NCI-H510A (cell line): ENCODE measurements at places on chromosomes 5 and 9.

GRCh38 chr5:61840361-61840760 is 465.6 kb upstream of the KIF2A start:
- DNase-seq = no peak

GRCh38 chr9:69801989-69802388 is 18.6 kb upstream of the CFAP95 start:
- no peak for DNase-seq

GRCh38 chr5:76153271-76153670 is 70.1 kb downstream of the SV2C start:
- no peak for DNase-seq

DNA sequence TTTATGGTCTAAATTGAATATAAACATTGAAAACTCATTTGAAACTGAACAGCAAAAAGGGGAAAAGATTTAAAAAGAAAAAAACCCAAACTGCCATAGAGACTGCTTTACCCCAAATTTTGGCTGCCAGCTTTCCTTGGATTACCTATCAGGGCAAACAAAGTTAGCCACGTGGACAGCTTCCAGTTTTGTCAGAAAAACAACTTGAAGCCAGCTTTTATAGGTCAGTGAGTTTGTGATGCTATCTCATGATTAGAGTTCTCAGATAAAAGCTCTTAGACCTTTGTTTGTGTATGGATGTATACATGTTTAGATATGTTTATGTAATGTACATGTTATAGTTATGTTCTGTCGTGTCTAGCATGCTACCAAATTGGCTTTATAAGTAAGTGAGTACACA is 16.1 kb downstream of the FBP2 start:
- DNase-seq = no peak

DNA sequence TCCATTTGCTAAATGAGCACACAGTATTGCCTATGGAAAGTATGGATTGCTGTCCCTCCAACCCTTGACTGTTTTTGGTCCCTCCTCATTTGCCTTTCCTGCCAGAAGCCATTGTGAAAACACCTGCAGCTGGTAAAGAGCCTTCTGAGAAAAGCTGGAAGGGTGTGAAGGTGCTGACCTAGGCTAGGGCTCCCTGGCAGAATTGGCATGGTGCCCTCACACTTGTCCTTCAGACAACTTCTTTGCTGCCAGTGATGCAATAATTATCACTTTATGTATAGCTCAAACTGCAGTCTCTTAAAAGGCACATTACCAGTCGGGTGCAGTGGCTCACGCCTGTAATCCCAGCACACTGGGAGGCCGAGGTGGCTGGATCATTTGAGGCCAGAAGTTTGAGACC is 4.2 kb downstream of the TXNDC15 start:
- DNase-seq = peak; percentile 3

- DNase-seq = no peak
Measured at GRCh38 chr5:143685246-143685815, 126.6 kb upstream of the HMHB1 start.

GRCh38 chr5:16592255-16592654 is 24.5 kb downstream of the RETREG1 start:
- no peak for DNase-seq

GRCh38 chr5:172252501-172252900 is 31.1 kb downstream of the UBTD2 start:
- DNase-seq = no peak

DNA sequence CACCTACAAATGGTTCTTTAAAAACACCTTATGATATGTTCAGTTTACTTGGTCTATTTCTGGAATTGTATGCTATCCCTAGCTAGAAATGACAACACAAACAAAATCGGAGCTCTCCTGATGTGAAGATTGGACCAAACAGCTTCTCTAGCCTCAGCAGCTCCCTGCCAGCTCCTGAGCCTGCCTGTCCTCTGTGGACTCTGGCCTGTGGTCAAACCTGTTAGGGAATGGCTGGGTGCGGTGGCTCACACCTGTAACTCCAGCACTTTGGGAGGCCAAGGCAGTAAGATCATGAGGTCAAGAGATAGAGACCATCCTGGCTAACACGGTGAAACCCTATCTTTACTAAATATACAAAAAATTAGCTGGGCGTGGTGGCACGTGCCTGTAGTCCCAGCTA is 195.3 kb downstream of the GAS1 start:
- no peak for DNase-seq
